Stimulated activated CD8-positive, alpha-beta memory T cell treated with anti-CD3 and anti-CD28 coated beads, Interleukin-12 subunit alpha, Interleukin-12 subunit beta, amount 100 ng/mL, for 1 hour (primary cell): ENCODE measurements at places on chromosomes 6 and 20.

- DNase-seq = no peak
These were observed 188.2 kb downstream of the NFATC2 start for GRCh38 chr20:51354191-51354768.

DNA sequence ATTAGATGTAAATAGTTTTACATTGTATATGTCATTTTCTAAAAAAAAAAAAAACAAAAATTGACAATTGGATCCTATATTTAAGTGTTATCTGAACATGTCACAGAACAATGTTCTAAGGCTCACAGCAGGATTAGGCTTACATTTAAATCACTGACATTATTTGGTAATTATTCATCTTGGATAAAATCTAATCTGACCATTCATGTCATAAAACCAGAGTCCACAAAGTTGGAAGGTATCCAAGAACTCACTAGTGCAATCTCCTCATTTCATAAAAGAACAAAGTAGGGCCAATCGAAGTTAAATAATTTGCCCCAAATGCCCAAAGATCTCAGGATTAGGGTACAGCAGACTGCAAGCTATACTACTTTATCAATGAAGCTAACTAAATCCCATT lies 73.0 kb downstream of the PDSS2 start:
- no peak for DNase-seq

DNA sequence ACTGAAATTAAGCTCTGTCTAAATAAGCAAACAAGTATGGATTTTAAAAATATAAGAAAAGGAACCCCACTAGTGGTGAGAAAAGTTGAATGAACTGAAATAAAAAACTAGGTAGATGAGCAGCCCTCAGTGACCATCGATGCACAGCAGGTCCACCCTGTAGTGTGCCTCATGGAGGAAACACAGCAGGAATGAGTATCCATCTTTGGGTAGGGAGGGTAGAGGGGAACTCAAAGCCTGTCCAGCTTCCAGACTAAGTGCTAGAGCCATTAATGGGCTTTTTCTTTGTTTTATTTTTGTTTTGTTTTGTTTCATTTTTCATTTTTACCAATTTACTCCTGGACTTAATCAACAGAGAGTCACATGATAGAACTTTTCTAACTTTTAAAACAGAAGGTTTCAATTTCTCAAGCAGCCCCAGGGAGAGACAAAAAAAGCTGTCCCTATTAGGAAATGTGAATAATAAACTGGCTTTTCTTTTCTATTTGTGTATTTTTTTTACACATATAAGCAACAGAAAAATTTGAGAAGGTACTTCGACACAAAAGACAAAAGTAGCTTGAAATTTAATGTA lies 700.6 kb downstream of the HACE1 start:
- no peak for DNase-seq

DNA sequence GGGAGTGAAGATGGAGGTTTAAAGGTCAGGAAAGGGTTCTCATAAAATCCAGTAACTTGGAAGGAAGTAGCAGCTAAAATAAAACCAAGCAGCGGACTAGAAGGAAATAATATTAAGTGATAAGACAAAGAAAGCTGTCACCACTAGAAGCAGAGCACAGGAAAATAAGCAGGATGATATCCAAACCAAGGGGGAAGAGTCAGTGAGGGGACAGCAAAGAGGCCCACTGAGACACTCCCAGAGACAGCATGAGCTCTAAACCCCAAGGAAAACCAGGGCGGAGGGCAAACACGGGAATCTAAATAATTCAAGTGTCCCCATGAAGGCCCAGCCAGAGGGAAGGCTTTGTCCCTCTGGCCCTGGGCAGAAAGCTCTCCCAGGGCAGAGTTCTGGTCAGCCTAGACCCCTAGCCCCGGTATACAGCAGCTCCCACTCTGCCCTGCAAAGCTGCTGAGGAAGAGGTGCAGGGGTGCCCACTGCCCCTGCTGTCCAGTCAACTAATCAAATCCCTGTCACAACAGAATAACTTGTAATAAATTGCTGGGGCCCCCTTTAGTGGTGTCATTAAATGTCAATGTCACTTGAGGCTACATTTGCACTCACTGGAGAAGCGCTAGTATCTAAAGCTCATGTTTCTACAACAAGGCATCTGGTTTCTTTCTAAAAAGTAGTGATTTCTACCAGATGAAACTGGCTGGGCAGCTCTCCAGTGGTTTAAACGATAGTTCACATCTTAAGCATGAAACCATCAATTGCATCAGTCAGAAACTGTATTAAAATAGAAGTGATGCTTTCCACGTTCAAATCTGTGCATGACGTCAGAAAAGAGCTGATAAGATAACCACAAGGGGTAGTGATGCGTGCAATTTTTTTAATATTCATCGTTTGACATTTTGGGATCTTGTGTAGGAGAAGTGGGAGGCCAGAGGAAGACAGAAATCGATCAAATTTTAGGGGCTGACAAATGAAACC lies 13.6 kb downstream of the PDE10A start:
- DNase-seq = no peak

DNA sequence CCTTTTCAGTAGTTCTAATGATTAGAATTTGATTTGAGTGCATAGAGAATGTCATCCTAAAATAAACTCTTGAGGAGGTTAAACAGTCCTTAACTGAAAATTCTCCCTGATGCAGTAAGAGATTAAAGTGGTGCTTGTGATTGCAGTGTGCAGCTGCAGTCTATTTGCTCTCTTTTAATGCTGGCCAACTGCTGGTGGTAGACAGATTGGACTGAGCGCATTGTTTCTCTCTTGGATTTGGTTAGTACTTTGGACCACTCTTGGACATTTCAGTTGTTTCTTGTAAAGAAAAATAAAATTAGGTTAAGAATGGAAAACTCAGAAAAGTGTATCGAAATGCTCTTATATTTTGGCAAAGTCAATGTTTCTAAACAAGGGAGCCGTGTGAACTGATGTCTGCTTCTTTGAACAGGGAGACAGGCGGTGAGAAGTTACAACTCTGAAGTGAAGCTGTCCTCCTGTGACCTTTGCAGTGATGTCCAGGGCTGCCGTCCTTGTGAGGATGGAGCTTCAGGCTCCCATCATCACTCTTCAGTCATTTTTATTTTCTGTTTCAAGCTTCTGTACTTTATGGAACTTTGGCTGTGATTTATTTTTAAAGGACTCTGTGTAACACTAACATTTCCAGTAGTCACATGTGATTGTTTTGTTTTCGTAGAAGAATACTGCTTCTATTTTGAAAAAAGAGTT lies 127.2 kb downstream of the CD109 start:
- DNase-seq = no peak

DNA sequence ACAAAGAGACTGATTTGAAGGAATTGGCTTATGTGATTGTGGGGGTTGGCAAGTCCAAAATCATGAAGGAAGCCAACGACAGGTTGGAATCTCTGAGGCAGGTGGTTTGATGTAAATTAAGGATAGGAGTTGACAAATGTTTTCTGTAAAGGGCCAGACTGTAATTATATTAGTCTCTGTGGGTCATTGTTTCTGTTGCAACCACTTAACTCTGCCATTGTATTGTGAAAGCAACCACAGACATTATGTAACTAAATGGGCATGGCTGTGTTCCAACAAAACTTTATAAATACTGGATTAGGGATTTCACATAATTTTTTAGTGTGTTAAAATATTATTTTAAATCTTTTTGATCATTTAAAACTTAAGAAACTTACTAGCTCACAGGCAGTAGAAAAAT lies 199.2 kb upstream of the MYLIP start:
- no peak for DNase-seq

GRCh38 chr6:127202676-127203075 lies 64.0 kb upstream of the RNF146 start:
- no peak for DNase-seq

GRCh38 chr6:33720998-33721397 lies 9.5 kb upstream of the UQCC2 start:
- no peak for DNase-seq

- DNase-seq = no peak
These were observed 1.0 kb upstream of the CDSN start for GRCh38 chr6:31121131-31121790.

- no peak for DNase-seq
These were observed 545.9 kb upstream of the FLRT3 start for GRCh38 chr20:14883324-14883723.

- DNase-seq = no peak
These were observed 313.1 kb downstream of the TRDN start for GRCh38 chr6:123323452-123324329.

GRCh38 chr6:138772596-138773176 lies 883 bp upstream of the CCDC28A start:
- DNase-seq = no peak

DNA sequence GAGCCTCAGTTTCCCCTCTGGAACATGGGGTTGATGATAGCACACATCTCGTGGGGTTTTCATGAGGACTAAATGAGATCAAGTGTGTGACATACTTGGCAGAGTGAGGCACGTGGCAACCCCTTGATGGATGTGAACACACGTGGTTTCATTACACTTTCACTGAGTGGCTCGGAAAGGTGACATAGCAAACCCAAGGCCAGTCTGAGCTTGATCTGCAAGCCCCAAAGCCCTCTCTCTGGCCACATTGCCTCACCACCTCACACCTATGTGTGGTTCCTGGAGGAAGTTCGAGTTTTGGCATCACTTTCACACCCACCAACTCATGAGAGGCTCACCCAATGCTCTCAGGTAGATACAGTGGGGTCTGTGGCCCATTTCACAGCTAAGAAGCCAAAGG lies 60.0 kb downstream of the CPNE5 start:
- DNase-seq = no peak

DNA sequence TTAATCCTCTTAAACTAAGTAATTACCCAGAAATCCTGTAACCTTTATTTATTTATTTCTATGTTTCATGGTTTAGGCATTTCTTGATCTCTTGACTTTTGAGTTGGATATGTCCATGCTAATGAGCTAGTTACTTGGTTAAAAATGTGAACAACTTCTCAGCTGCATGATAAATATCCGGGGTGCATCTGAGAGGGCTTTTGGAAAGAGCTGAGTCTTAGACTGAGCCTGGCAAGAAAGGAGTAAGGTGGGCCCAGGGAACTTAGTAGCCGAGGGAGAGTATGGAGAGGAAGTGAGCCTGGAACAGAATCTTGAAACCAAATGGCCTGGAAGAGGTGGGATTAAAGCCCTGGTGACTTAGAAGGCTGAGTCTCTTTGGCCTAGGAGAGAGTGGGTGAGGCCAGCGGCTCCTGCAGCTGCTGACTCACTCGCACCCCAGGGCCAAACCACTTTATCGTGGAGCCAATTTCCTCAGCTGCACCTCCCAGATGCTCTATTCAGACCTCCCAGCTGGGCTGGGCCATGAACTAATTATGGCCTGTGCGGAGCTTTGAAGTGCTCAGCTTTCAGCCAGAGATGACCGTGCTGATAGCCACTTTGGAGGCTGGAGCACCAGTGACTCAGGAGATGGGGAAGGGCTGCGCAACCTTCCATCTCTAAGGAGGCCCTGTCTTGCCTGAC lies 19.1 kb downstream of the TGM3 start:
- DNase-seq = no peak

DNA sequence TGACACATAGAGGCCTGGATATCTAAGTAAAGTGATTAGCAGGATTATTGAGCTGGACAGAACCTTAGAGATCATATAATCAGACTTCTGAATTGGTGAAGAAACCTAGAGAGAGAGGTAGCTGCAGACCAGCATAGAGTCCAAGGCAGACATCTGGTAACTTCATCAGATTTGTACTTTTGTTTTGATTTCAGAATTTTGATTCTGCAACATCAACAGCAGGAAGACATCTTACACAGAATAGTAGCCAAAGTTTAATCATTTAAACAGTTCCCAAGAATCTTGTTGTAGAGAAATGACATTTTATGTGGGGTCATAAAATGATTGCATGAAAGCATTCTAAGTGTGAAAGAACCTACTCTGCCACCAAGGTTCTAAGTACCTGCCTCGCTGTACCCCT lies 39.4 kb downstream of the RPRD1B start:
- DNase-seq = no peak

DNA sequence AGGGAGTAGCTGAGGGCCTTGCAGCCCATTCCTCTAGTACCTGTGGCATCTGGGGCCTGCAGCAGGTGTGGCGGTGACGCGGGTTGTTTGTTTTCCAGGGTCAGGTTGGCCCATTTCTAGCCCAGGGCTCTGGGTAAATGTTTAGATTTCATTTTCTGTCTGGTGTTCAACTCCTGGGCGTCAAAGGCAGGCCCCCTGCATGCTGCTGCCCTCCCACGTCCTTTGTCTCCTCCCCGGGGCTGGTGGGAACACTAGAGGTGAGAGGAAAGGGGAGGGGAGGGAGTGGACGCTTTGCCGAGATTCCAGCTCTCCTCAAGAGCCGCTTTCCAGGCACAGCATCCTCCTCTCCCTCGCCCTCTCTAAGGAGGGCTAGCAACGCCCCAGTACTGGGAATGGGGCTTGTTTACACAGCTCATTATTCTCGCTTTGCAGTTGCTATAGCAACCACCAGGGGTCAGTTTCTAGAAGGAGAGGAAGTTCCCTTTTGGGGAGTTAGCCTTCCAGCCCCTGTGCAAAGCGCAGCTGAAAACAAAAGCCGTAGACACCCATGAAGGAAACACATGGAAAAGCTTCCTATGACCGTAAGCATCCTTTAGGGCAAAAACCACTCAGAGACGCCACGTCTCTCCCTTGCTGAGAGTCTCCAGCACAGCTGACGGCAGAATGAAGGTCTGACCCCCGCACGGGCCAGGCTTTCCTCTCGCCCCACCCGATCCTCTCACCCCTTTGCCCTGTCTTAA lies 170.6 kb downstream of the LY86 start:
- no peak for DNase-seq

GRCh38 chr6:145003145-145003544 lies 718.0 kb downstream of the UTRN start:
- no peak for DNase-seq

- no peak for DNase-seq
These were observed 4.2 kb upstream of the GPR31 start for GRCh38 chr6:167161851-167162467.

- DNase-seq = no peak
These were observed 291.3 kb downstream of the ALDH8A1 start for GRCh38 chr6:134658596-134658995.

DNA sequence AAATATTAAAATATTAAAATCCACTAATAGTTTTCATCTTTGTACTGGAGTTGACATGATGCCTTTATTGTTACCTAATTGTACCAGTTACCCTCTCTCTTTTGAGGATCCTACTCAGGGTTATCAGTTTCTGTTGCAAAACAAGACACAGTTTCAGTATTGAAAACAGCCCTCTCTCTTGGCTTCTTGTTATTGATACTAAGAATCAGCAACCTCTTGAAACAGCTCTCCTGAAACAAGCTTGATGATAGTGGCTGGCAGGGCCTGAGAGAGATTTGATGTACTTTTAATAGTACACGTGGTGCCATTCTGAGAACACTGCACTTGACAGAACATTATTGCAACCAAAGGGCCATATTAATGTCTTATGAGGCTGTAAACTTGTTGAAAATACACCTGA lies 64.9 kb upstream of the MEI4 start:
- no peak for DNase-seq

DNA sequence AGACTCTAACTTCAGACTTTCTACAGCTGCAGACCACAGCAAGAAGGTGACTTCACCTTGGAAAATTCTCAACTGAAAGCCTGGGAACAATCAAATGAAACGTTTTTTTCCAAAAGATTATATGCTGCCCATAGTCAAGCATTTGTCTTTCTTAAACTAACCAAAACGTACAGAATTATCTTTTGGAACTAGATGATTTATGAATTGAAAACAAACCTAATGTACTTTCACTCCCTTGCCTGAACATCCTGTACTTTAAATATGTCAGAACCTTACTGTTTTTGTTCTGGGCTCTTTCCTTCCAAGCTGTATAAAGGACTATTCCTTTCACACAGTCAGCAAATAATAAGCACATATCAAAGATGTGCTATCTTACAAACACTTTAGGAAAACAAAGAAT lies 62.4 kb upstream of the TNFAIP3 start:
- no peak for DNase-seq
